Ecto neural progenitor cell (in vitro differentiated cells): ENCODE measurements at places on chromosomes 13 and 19.

GRCh38 chr13:89748716-89749115, 1598.8 kb upstream of the MIR17HG start:
- DNase-seq, result no peak

DNA sequence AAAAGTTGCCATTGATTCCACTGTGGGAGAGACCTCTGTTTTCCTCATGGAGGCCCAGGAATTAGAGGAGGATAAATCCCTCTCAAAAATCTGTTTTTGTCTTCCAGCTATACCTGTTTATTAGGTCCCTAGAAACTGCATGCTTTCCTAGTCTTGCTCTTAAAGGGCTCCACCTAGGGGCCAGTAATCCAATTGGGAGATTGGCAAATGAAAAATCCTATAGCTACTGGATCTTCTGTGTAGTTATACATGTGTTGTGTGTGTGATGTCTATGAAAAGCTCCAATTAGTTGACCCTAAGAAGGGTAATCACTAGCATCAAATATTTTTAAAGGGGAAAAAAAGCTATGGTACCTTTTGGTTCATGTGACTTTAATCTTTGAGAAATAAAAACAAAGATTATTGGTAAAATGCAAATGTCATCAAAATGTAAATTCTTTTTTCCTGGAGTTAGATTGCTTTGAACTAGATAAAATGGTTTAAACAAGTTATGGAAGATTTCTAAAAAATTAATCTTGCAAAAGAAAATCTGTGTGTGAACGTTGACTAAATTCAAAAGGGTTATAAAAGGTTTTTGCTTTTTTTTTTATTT, 63.4 kb upstream of the C1QTNF9B start:
- no peak for DNase-seq

DNA sequence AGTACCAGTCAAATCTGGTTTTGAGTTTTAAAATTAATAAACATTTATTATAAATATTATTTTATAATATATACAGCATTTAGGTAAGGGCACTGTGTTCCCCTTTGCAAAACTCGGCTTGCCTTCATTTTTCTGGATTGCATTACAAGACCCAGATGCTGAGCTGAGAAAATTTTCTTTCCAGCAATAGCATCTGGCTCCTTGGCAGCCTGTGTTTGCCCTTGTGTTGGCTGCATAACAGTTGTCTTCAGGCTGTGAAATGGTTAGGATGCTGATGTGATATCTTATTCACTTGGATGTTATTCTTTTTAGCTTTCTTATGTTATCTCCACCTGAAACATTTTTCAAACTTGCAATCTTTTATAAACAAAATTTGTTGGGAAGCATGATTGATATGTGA, 784.4 kb downstream of the DACH1 start:
- no peak for DNase-seq

DNA sequence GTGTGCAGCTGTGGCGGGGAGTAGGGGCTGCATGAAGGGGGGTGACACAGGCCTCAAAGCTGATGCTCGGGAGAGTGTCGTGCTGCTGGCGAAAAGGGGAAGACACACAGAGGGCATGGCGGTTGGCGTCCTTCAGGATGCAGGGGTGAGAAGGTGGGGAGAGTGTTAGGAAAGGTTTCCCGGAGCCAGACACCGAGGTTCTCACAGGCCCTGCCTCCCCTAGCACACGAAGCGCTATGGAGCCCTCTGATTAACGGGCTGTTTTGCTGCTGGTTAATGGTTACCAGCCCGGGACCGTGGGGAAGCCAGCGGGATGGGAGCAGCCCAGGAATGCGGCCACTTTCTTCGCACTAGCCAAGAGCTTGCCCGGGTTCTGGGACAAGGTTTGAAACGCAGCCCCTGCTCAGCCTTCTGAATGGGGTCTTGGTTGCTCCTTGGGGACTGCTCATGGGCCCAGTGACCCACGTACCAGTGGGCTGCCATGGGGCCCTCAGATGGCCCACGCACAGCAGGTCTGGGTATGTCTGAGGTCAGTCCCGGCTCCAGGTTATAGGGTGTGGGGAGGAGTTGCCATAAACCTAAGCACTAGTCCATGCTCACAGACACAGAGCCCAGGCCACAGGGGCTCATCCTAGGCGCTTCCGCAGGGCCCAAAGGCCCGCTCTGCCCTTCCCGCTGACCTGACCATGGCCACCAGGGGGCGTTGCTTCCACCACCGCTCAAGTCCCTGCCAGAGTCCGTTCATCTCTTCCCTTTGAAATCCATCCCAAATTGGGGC, 31.3 kb upstream of the ISYNA1 start:
- peak; percentile 82 for DNase-seq

GRCh38 chr13:26441476-26441875, 116.0 kb upstream of the WASF3 start:
- no peak for DNase-seq
